ENCODE measurements at places on chromosomes 16 and 17.

DNA sequence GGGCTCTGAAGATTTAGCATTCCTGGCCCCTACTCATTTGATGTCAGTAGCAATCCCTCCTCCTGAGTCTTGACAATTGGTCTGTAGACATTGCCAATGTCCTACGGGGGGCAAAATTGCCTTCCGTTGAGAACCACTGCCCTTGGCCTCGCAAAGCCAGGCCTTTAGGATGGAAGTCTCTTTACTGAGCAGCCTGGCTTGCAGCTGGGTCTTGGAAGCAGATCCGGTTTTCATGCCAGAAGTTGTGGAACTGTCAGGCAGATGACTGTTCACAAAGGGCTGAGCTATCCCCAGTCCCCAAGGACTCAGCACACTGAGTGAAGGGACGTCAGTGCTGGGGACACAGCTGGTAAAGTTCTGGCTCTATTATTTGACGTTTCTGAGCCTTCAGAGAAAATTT, 83.2 kb downstream of the WSCD1 start:
- DNase-seq, result no peak

- no peak for DNase-seq
Observed at GRCh38 chr16:88533381-88533917, 36.8 kb upstream of the ZC3H18 start.

GRCh38 chr16:76656994-76657393, 379.8 kb downstream of the CNTNAP4 start:
- no peak for DNase-seq

DNA sequence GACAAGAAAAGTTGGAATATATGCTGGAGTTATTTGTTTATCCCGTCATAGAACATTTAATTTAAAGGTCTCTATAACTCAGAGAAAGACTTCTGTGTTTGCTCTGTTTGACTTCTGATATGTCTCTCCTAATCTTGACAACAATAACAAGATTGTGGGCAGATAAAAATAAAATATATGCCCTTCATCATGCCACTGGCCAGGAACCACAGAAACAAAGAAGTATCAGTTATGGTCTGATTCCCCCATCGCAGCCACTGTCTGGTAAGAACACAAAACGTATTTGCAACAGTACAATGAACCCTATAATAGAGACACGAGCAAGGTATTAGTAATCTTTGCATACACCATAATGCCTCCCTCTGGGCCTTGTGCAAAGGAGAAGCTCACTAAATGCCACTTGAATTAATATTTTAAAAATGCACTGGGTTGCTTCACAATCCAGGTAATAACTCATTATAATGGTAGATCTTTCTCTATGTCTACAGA, 1498.3 kb downstream of the CDH11 start:
- DNase-seq, result no peak

DNA sequence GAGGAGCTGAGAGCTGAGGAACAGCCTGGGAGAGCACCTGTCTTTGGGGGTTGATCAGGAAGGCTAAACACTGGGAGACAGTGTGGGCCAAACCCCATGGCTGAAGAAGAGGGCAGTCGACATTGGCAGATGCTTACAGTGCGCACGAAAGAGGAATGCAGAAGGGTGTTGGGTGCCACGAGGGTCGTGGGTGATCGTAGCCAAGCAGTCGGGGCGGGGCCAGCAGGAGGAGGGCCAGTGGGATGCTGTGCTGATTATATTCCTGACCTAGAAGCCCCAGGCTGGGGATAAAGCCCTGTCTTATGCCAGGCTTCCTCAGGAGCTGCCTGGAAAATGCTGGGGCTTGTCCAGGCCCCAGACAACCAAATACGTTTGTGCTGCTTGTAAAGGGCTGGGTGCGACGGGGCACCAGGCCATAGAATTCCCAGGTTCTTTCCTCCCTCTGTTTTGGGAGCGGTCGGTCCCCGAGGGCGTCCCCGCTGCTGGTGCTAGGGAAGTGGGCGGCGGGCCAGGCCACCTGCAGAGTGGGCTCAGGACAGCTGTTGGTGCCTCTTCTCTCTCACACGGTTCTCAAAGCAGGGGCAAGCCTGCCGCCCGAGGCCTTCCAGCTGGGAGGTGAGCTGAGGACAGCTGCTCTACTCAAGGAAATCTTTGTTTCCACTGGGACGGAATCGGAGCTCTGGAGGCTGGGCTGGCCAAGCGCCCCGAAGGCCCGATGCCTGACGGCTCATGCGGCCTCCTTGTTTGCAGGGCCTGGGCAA, 10.0 kb downstream of the C1QTNF1 start:
- DNase-seq, result no peak

DNA sequence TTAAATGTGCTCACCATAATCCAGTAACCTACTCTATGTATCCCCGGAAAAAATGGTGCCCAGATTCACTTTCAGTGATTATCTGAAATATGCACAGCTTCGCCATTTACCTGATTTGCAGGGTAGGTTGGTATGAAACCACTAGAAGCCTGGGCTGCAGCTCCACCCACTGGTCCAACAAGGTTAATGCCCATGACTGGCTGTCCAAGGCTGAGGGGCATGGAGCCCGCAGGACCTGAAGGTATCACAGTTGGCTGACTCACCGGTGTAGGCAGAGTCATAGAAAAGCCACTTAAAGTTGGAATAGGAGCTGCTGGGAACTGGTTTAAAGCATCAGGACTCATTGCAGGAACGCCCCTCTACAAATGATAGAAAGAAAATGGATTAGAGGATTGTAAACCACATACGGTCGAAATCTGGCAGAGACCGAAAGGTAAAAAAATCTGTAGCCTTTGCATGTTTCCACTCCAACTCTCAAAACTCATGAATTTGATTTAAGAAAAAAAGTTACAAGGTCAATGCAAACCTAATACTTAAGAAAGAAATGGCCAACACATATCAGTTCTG, 38.6 kb downstream of the SYNRG start:
- peak; percentile 81 for DNase-seq

DNA sequence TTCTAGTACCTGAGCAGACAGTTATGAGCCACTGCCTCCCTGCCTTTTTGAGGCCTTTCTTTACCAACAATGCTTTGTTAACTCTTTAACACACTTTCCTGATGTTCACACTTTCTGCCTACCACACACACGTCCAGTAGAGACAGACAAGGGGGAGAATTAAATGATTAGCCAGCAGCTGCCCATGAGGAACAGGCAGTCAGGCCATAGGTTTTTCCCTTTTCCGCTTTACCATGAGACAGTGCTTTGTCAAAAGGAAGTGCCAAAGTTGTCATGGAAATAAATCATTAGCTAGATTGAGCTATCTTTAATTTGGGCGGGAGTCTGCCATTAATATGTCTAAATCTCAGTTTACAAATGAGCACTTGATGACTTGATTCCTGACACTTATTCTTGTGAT, 102.1 kb downstream of the PITPNC1 start:
- no peak for DNase-seq

GRCh38 chr16:3482659-3483241, 12.5 kb downstream of the C16orf90 start:
- DNase-seq, result no peak

GRCh38 chr17:9959377-9959981, 54.4 kb upstream of the RCVRN start:
- peak; percentile 92 for DNase-seq

DNA sequence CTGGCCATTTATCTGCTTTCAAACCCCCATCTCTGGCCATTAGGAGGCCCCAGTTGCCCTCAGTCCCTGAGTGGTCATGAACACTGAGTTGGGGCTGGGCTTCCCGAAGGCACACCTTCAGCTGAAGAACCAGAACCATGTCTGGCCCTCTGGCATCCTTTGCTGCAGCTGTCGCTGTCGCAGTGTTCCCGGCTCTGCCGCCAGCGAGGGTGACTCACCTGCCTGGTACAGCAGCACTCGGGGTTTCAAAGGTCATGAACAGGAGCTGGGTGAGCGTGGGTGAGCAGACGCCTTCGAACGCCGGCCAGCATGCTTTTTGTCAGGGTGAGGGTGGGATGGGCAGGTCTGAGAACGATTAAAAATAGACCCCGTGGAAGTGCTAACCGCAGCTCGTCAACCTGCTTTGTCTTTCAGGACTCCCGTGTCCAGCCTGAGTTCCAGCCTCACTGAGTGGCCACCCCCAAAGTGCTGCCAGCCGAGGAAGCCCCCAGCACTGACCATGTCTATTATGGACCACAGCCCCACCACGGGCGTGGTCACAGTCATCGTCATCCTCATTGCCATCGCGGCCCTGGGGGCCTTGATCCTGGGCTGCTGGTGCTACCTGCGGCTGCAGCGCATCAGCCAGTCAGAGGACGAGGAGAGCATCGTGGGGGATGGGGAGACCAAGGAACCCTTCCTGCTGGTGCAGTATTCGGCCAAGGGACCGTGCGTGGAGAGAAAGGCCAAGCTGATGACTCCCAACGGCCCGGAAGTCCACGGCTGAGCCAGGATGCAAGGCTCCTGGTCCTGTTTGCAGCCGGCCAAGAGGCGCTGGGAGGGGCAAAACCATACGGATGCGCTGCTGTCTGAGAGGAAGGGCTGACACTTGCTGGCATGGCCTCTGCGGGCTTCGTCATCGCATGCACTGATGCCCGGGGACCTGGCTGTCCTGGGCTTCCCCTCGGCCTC, 7.6 kb downstream of the SNN start:
- DNase-seq, result peak; percentile 55

Data from H7 (cell line).